ENCODE measurements at places on chromosomes 2 and 18. TPM values are rescaled to one million over a fixed set of nuclear protein-coding genes. Genes with fewer than 3 reads are reported as not detected.

The DNER gene
- total RNA-seq = 0.83 TPM

The ANKRD30B gene
- total RNA-seq = under 0.01 TPM

The CXCR4 gene
- 0.92 TPM for total RNA-seq

The MC2R gene
- not detected for total RNA-seq

The ASB18 gene
- total RNA-seq = not detected

The SSB gene
- total RNA-seq = 74.7 TPM

The PROM2 gene
- 0.28 TPM for total RNA-seq

The MDH1B gene
- total RNA-seq = 1.4 TPM

All from smooth muscle cell of bladder (primary cell).